ENCODE measurements at places on chromosomes 13 and 19. TPM values are rescaled to one million over a fixed set of nuclear protein-coding genes. Genes with fewer than 3 reads are reported as not detected.

The SPATA13 gene
- total RNA-seq = 122 TPM

The REEP6 gene
- total RNA-seq = 2.1 TPM

The FBL gene
- 195 TPM for total RNA-seq

The ANGPTL4 gene
- not detected for total RNA-seq

The PLK5 gene
- not detected for total RNA-seq

The TRAPPC2B gene
- total RNA-seq = 10.9 TPM

The C19orf33 gene
- total RNA-seq = 3.1 TPM

Measured in mononuclear cell (primary cell).